ENCODE measurements at places on chromosomes 5 and 9. TPM values are rescaled to one million over a fixed set of nuclear protein-coding genes. Genes with fewer than 3 reads are reported as not detected.

- DNase-seq: no peak
Observed at GRCh38 chr5:42749020-42749419, 7.6 kb upstream of the CCDC152 start.

Gene LTC4S
- total RNA-seq: 7.1 TPM

GRCh38 chr5:94850960-94851359, 232.5 kb downstream of the SLF1 start:
- no peak for DNase-seq

Gene NEUROG1
- not detected for total RNA-seq

Gene PGM5
- 1.5 TPM for total RNA-seq

Data from G401 (cell line).